ENCODE measurements at places on chromosomes 7 and 10.

GRCh38 chr7:22418251-22419046 lies 61.5 kb upstream of the RAPGEF5 start:
- DNase-seq, result no peak

DNA sequence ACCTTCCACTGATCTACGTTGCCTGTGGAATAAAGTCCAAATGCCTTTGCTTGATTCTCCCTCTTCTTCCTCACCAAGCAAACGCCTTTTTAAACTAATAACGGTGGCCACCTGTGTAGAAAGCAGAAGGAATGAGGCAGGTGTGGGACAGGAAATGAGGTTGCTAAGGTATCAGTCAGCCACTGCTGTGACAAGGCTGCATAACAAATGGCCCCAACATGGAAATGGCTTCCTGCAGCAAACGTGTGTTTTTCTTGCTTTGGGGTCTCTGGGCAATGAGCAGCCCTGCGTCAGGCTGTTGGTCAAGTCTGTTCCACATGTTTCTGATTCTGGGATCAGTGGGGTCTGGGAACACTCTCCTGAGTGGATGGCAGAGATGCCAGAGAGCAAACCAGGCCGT lies 56.0 kb upstream of the EN2 start:
- no peak for DNase-seq

DNA sequence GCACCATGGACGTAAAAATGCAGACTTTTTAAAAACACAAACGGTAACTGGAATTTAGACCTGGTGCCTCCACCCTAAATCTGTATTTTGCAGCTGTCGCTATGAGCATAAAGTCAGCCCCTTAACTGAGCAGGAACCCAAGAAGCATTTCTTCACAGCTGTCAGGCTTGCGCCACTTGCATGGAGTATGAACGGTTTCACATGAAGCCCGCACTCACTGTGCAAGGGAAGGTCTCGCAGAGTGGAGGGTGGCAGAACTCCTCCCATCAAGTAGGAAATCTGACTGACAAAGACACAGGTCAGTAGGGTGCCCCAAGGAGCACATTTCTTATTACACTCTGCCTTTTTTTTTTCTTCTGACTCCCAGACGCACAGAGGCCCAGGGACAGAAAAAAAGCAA lies 58.5 kb downstream of the ELMO1 start:
- DNase-seq, result no peak

DNA sequence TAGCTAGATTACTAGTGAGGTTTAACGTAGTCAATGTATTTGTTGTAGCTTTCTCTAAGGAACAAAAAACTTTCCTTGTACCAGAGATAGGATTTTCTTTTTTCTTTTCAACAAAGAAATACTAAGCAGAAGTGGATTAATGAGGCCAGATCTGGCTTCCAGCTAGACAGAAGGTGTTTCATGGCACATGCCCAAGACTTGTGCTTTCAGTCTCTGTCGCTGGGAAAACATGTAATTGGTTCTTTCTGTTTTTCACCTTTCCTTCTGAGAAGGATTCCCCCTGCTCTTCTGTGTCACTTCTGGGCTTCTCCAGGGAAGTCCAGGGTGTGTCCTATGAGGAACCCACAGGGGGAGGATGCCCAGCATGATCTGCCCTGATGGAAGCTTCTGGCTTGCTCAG lies 492.2 kb downstream of the CCSER2 start:
- DNase-seq, result no peak

DNA sequence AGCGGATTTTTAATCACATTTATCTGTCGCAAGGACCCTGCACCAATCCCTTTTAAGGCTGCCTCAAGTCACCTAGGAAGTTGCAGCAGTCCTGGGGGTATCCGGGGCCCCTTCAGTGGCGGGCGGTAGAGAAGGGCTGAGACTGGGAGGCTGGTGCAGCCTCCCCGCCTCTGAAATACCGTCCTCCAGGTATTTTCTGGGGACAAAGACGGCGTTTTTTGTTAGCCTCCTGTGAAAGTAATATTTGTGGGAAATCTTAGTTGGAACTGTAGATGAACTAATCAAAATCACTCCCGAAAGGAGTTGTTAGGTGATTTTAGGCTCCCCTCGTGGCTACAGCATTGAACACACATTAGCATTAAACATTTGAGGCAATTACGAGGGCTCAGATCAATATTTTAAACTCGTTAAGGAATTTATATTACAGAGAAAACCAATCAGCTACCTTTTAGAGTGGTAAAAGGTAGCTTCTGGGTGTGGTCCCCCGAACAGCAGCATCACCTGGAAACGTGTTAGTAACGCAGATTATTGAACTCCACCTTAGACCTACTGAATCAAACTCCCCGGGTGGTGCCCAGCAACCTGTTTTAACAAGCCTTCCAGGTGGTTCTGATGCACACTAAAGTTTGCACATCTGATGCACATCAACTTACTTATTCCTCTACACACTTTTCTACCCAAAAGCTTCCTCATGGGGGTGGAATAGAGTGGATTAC lies 530 bp upstream of the ANXA7 start:
- no peak for DNase-seq

DNA sequence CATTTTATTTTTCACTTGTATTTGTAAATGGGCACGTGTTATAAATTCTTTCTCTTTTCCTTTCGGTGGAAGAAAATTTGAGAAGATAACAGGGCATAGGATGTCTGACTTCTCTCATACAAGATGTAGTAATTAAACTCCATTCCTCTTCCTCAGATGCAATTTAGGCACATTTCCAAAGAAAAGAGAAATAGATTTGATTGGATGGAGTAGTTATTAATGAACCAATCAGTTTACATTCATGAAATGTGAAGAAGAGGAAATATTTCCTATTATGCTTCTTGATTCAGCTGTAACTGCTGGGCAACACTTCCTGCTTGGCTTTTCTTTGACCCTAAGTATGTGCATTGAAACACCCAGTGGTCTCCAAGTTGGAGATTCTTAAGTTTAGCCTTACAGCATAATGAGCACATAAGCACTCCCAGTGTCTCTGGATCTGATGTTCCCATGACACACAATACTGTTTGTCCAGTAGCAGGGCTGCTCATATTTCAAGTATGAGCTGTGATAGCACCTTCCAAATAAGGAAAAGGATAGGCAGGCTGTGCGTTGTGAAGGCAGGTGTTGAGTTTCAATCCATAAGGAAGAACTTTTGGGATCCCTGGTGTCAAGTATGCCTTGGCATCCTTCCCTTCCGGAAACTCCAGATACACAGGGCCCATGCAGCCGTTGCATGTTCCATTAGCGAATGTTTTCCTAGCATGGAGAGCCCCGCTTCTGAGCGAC lies 33.4 kb upstream of the COBL start:
- DNase-seq, result no peak

DNA sequence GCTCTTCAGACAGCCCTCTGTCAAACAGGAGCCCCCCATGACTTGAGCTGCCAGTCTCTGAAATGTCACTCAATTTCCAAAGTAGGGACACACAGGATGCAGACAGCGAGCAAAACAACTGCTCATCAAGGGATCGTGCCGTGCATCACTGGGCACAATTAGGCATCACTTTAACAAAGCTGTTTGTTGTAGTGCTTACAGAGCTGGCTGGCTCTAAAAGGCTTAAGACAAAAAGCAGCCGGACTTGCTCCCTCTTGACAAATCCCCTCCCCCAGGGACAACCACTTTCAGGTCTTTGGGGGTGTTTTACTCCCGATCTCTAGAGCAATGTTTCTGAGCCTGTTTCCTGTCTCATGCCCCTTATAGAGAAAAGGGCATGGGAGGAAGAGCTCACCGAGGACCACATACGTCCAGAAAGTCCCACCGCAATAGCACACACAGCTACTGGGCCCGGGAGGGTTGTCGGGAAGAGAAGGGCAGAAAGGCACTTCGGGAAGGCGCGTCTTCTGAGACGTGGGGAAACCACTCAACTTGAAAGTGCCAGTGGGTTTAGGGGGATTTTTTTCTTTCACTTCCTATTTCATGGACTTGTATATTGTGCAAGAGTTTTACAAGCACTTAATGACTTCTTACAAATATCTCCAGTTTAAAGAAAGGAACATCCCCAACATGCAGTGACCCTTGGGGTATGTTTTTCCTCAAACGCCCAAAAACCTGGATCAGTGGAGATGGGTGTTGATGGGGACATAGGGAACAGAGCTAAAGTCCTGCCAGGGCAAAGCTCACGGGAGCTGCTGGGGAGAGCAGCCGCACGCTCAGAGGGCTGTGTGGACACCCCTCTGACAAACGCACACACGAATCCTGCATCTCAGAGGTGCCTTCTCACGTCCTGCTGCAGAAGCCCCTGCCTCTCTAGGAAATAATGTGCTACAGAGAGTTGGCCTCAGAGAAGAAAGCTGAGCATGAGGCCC lies 27.1 kb downstream of the LRRC20 start:
- no peak for DNase-seq

- no peak for DNase-seq
Observed at GRCh38 chr7:129189661-129190310, 1.4 kb downstream of the SMO start.

DNA sequence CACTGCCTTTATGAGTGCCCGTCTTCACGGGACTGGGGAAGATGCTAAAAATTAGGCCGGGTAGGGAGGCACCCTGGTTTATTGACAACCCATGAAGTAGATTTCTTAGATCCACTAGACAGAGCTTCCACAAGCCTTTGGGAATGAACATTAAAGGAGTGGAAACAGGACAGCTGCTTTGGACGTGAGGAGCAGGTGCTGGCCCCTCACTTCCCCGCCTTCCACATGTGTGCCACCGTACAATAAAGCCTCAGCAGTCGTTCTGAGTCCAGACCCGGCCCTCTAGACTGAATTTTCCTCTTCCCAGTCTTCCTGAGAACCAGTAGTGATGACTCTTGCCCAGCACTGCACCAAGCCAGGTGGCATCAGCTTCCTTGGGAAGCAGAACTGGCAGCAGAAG lies 282.4 kb downstream of the CELF2 start:
- DNase-seq, result no peak

DNA sequence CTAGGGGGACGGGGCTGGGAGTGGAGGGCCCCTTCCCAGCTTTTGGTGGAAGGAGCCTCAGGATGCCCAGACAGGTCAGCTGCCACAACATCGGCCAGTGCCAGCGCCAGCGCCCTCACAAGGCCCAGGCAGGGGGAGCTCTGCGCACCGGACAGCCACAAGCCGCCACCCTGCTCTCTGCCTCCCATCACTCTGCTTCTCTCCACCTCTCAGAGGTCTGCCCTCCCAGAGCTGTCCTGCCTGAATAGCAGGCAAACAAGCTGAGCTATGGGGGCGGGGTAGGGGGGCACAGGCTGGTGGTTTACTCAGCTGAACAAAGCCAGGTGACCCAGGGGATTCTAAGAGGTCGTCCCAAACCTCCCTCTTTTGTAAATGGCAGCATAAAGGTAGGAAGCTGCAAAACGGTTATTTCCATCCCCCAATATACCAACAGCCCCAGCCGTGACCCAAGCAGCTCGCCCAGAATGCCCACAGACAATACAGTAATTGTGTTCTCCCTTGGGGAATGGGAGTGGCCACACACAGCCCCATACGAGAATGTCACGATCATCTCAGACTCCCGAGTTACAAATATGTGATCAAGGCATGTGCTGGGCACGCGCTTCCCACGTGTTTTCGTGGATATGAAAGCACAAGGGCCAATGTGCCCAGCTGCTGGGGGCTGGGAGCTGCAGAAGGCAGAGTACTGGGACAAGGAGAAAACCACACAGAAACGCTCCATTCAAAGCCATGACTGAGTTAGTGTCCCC lies 19.7 kb downstream of the FAM53B start:
- DNase-seq, result no peak

DNA sequence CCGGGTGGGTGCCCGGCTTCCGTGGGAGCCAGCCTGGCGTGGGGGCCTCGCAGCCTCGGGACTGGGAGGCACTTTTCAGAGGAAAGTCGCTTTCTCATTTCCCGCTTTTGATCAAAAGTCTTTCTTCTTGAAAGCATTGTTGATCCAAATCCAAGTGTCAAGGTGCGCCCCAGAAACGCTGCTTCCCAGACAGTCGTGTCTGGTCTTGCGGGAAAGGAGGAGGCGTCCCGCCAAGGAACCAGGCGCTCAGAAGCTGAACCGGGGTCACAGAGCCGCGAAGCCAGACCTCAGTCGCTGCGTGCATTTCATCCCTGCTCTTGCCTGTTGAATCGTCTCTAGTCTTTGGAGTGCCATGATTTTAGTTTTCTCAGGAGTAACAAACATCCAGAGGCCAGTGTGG lies 1.1 kb upstream of the BNIP3 start:
- no peak for DNase-seq

DNA sequence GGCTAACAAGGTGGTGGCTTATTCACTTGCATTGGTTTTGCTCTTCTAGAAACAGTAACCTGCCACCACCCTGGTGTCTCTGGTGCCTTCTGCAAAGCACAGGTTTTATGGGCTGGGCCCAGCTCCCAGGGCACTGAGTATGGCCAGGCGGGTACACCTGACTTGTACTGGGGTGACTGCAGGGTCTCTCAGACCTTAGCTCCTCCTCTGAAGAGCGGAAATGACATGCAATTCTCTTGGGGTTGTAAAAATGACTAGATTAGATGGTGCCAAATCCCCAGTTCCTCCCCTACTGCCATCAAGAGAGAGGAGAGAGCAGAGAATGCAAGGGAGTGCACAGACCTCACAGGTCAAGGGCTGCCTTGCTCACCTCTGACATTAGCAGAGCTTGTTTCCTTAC lies 14.7 kb downstream of the ESYT2 start:
- no peak for DNase-seq

- DNase-seq, result no peak
Observed at GRCh38 chr10:114276671-114277070, 37.6 kb downstream of the VWA2 start.

DNA sequence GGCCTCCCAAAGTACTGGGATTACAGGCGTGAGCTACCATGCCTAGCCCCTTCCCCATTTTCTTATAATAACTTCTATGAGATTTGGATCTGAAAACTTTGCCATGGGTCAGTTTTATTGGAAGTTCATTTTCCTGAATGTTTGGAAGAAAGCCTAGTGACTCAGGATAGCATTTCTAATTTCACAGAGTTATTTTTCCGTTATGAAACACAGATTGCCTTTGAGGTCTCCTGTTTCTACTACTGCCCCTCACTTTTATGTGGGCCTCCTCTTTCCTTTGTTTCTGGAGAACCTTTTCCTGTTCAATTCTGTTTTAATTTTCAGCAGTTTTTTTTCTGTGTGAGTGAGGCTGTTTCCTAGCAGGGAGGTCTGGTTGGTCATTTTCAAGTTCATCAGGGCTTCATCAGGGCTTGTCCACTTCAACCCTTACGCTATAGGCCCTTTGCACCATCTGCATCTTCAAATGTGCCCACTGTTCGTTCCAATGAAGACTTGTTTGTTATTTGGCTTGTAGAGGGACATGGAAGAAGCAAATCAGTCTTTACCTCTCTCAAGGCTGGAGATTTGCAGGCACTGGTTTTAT lies 58.7 kb downstream of the BMPR1A start:
- DNase-seq, result no peak

DNA sequence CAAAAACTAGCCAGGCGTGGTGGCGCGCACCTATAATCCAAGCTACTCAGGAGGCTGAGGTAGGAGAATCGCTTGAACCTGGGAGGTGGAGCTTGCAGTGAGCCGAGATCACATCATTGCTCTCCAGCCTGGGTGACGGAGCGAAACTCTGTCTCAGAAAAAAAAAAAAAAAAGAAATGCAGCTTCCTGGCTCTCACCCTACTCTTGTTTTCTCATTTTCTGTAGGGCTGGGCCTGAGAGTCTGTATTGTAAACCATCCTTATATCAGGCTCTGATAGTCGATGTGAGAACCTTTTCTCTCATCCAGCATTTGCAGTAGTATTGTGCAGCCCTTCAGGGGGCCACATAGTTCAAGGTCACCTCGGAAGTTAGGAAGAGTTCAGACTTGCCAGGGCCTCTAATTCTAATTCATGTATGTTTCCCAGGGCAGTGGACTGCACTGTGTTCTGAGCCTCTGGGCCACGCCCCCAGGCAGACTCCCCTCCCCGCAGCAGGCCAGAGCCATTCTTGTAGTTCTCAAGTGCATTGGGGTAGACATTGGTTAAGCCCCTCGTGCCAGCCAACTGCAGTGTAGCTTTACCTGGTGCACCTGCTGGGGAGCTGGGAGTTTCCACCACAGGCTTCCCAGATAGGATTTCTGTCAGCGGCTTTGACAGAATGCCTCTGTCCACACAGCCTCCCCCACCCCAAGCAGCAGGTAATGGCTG lies 38.3 kb upstream of the PDCD4 start:
- no peak for DNase-seq
